ENCODE measurements at places on chromosomes 11 and 22.

GRCh38 chr11:111119751-111120150 is 125.8 kb upstream of the POU2AF2 start:
- DNase-seq = no peak

DNA sequence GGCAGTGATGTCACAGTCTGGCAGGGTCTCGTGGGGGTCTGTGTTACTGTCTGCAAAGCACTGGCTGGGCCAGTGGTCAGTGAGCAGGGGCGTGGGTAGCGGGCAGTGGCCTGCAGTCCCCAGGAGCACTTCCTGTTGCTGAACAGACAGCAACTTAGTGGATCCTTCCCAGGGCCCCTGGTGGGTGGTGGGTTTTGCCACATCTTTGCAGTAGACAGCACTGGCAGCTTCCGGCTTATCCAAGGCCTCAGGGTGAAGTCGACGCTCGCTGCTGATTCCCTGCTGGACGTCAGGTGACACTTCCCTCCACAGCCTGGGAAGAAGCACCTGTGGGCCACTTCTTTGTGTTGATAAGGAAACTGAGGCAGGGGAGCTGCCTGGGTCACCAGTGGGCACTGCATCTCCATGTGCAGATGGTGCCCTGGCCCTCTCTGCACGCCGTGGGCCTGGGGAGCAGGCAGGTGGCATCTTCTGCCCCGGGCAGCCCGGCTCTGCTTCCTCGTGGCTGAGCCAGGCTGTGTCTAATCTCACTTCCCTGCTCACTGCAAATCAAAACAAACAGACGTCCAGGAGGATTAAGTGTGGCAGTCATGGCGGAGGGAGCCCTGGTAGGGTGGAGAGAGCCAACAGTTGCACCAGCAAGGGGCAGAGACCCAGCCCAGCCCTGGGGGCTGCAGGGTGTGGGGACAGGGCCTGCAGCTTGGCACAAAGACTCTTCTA is 79.8 kb downstream of the KCNQ1 start:
- no peak for DNase-seq

- no peak for DNase-seq
Observed at GRCh38 chr11:1827095-1827813, 7.5 kb upstream of the SYT8 start.

DNA sequence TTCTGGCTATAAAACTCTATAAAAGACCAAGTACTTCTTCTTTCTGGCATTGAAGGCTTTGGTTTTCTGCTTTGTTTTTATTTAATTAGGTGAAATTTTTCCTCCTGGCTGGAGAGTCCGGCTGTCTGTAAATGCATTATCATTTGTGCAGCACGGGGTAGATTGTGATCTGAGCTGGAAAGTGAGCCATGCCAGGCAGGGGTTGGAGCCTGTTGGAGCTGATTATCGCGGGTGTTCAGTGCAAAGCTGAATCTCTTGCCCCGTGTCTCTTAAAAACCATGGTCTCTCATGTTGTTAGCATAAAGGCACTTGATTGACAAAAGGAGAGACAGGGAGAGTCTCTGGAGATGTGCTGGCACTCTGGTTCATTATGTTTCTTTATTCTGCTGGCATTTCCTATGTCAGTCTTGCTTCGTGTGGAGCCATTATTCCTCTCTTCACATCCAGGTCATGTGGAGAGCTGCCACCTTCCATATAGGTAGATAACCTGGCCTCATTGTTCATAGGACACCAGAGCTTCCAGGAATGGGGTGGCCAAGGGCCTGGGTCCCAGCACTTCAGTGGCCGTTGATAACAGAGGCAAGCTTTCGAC is 75.2 kb downstream of the LDLRAD3 start:
- DNase-seq = no peak

- no peak for DNase-seq
Observed at GRCh38 chr11:68031144-68031464, 623 bp downstream of the NDUFS8 start.

DNA sequence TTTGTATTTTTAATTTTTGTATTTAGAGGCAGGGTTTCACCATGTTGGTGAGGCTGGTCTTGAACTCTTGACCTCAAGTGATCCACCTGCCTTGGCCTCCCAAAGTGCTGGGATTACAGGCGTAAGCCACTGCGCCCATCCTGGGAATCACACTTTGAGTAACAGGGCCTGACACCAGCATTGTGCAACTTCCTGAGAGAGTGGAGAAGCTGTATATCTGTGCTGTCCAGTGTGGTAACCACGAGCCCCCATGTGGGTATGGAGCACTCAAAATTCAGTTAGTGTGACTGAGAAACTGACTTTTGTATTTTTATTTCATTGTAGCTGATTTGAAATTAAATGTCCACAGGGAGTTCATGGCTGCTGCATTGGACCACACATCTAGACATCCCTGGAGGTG is 36.2 kb downstream of the MPPED1 start:
- DNase-seq = no peak

DNA sequence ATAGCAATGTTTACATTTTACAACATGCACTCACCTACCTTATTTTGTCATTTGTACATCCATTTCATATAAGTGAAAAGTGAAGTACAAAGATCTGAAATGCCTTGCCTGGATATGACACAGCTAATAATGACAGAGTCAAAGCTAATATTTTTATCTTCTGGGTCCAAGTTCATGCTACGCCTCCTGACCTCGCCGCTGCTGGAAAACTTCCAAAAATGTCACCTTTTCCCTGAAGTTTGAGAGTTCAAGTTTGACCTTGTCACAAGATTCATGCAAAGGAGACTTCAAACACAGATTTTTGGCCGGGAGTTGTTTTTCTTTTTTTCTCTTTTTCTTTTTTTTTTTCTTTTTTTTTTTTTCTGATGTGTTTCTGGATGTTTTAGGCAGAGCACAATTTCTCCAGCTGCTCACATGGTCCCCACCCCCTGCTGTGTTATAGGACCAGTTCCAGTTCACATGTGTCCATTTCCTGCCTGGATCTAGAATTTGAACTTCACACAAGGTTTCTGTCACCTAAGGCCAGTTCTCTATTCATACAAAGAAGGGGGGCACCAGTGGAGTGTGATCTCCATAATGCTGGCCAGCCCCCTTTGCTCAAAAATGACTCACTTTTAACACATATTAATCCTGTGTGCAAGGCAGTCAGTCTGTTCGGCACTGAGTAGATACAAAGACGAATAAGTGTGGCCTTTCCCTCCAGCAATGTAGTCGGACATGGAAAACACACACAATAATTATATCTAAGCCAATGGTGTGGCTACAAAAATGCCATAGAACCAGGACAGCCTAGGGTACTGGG is 546.8 kb downstream of the BUD13 start:
- DNase-seq = no peak
